T-helper 2 cell treated with Interferon-gamma antibody and Interleukin-4, amounts not matched to agents 100 ng/mL and 5 ng/mL, for 36 hours (primary cell): ENCODE measurements at places on chromosomes 5 and 9. TPM values are rescaled to one million over a fixed set of nuclear protein-coding genes. Genes with fewer than 3 reads are reported as not detected.

OR4F3 gene
- not detected in 2 replicates for total RNA-seq

IL9 gene
- 0.59 TPM in 1 of 2 replicates, not detected in the other for total RNA-seq

RNF183 gene
- total RNA-seq, result 0.45 TPM in 1 of 2 replicates, not detected in the other

GABBR2 gene
- total RNA-seq, result not detected in 2 replicates

PDE6A gene
- not detected in 2 replicates for total RNA-seq

TLE1 gene
- total RNA-seq, result 0.11 and 0.34 TPM in 2 replicates

TTC33 gene
- total RNA-seq, result 16.2 and 18.8 TPM in 2 replicates

CAMLG gene
- 20.4 and 22.5 TPM in 2 replicates for total RNA-seq

ACOT12 gene
- total RNA-seq, result not detected in 2 replicates

IFNA2 gene
- not detected in 2 replicates for total RNA-seq

CYSRT1 gene
- 0.23 and 0.27 TPM in 2 replicates for total RNA-seq

PCDHGA8 gene
- 0.18 TPM in 2 replicates for total RNA-seq

STX17 gene
- total RNA-seq, result 36.6 and 41.9 TPM in 2 replicates

CDO1 gene
- 0.09 and 0.23 TPM in 2 replicates for total RNA-seq

CKS2 gene
- 162 and 164 TPM in 2 replicates for total RNA-seq

BRINP1 gene
- not detected in 2 replicates for total RNA-seq

ALDOB gene
- total RNA-seq, result not detected in 2 replicates

C7 gene
- total RNA-seq, result not detected in 2 replicates
